ENCODE measurements at places on chromosomes 7 and 10. TPM values are rescaled to one million over a fixed set of nuclear protein-coding genes. Genes with fewer than 3 reads are reported as not detected.

GRCh38 chr10:97534746-97535367 lies 36.1 kb downstream of the UBTD1 start:
- no peaks in the 10 kb centered on the region for H3K36me3 ChIP-seq
- H3K27ac ChIP-seq, result no peak overlapping the region
- no peak overlapping the region for H3K4me3 ChIP-seq
- H3K27me3 ChIP-seq, result no peaks in the 10 kb centered on the region

GRCh38 chr10:78657862-78658165 lies 411.0 kb upstream of the ZMIZ1 start:
- H3K36me3 ChIP-seq, result no peaks in the 10 kb centered on the region
- DNase-seq, result no peak
- H3K4me3 ChIP-seq, result no peak overlapping the region

The OPN1SW gene
- total RNA-seq, result not detected

DNA sequence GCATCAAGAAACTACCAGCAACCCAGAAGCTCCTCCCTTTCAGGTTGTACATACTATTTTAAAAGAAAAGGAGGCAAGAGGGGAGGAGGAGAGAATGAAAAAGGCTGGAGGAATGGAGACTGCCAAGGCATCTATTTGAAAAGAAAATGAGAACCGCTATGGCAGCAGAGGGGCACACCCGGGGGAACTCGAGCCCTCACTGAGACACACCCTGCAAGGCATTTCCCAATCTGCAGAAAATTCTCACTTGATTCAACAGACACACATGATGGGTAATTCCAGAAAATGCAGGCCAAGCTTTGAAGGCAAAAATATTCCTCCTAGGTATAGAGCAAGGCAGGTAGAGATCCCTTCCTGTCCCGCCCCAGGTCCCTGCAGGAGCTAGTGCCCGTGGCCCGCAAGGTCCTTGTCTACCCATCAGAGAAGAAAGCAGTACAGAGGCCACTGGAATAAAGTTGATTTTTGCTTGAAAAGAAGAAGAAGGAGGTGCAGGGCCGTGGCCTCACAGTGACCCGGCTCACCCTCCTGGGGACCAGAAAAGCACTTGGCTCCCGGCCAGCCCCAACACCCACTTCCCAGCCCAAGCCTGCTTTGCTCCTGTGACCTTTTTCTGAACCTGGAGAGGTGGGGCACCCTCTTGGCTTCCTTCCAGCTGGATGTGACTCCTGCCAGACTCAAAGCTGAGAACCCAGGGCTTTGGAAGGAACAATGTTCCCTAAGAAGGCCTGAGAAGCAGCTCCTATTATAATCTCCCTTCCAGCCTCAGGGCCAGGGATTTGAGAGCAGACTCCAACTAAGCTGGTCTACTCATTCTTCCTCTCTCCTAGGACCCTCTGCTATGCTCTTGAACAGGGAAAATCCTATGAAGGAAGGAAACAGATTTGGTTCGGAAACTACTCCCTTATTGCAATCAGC lies 6.2 kb upstream of the PIK3CG start:
- H3K27ac ChIP-seq, result peak overlapping the region; percentile 27
- peaks cover 25% of the 10 kb centered on the region for H3K4me1 ChIP-seq
- no peaks in the 10 kb centered on the region for H3K27me3 ChIP-seq
- H3K36me3 ChIP-seq, result no peaks in the 10 kb centered on the region

GRCh38 chr10:132538031-132538789 lies 623 bp downstream of the INPP5A start:
- no peak for DNase-seq
- H3K36me3 ChIP-seq, result no peaks in the 10 kb centered on the region
- H3K27ac ChIP-seq, result peak overlapping the region; percentile 33
- peak overlapping the region; percentile 74 for H3K4me3 ChIP-seq
- H3K4me1 ChIP-seq, result peaks cover 37% of the 10 kb centered on the region

DNA sequence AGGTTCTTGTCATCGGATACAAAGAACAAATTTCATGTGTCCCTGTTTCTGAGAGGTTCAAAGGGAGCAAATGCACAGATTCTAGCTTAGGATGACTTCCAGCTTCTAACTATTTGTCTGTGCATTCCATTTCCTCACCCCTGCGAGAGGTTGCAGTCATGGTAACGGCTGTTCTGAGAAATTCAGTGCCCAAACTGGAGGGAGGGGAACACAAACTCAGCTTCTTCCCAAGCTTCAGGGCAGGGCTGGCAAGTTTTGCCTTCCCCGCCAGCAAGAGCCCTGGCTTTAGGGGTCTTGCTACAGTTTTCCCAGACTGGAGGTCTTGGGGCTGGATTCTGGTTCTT lies 11.1 kb downstream of the FAS start:
- peak overlapping the region; percentile 9 for H3K4me3 ChIP-seq
- H3K36me3 ChIP-seq, result peaks cover 5% of the 10 kb centered on the region
- peaks cover 46% of the 10 kb centered on the region for H3K4me1 ChIP-seq
- no peak for DNase-seq
- H3K27ac ChIP-seq, result peak overlapping the region; percentile 21

DNA sequence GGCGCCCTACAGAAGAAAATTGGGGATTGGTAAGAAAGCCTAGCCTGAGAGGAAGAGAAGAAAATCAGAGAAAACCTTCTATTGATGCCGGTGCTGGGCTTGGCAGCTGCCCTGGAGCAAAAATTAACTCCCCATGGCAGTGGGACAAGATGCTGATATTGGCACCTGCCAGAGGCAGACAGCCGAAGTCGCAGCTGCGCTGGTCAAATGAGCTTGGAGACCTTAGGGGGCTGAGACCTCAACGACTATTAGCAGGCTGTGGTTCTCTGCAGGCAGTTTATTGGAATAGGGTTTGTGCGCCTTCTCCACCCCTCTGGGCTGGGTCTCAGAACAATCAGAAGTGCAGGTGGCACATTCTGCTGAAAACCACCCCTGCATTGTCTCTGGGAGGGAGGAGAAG lies 213.7 kb downstream of the GFRA1 start:
- H3K4me1 ChIP-seq, result no peaks in the 10 kb centered on the region
- H3K27ac ChIP-seq, result no peak overlapping the region
- no peak for DNase-seq
- H3K4me3 ChIP-seq, result no peak overlapping the region
- no peaks in the 10 kb centered on the region for H3K27me3 ChIP-seq
- no peaks in the 10 kb centered on the region for H3K36me3 ChIP-seq

- peaks cover 28% of the 10 kb centered on the region for H3K4me1 ChIP-seq
- no peak overlapping the region for H3K4me3 ChIP-seq
- no peaks in the 10 kb centered on the region for H3K27me3 ChIP-seq
- H3K36me3 ChIP-seq, result no peaks in the 10 kb centered on the region
- no peak overlapping the region for H3K27ac ChIP-seq
- no peak for DNase-seq
These were observed 118.8 kb downstream of the AOAH start for GRCh38 chr7:36605261-36606051.

DNA sequence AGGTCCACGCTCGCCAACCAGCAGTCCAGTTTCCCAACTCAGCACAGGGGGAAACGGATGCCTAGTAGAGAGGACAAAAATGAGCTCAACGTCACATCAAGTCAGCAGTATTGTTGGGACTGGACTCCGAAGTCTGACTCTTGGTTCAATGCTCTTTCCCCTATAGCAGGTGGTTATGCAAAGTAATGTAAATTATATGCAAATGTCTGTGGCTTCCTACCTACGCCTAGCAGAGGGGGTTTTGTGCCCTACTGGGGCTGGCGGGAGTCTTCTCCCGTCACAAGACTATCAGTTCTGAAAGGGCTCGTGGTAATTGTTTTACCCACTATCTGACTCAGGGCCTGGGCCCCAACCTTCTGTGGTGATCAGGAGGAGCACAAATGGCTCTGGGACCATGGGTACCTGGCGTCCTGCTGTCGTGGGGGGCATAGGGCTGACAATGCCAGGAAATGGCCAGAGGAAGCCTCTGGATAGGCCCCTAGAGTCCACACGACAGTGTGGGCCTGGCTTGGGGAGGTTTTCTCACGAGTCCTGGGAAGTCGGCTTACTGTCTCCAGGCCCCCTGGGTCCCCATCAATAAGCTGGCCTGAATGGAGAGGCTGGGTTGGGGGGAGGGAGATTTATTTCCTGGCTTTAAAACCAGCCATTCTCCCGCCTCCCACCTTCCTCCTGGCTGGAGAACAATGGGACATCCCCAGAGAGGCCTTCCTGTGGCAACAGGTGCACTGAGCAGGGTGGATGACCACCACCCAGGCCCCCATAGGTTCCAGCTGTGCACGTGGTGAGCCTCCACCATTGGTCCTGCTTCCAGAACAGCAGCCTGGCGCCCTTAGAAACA lies 41.8 kb downstream of the UNC5B start:
- H3K4me3 ChIP-seq, result no peak overlapping the region
- H3K27ac ChIP-seq, result no peak overlapping the region
- DNase-seq, result no peak
- H3K4me1 ChIP-seq, result no peaks in the 10 kb centered on the region

DNA sequence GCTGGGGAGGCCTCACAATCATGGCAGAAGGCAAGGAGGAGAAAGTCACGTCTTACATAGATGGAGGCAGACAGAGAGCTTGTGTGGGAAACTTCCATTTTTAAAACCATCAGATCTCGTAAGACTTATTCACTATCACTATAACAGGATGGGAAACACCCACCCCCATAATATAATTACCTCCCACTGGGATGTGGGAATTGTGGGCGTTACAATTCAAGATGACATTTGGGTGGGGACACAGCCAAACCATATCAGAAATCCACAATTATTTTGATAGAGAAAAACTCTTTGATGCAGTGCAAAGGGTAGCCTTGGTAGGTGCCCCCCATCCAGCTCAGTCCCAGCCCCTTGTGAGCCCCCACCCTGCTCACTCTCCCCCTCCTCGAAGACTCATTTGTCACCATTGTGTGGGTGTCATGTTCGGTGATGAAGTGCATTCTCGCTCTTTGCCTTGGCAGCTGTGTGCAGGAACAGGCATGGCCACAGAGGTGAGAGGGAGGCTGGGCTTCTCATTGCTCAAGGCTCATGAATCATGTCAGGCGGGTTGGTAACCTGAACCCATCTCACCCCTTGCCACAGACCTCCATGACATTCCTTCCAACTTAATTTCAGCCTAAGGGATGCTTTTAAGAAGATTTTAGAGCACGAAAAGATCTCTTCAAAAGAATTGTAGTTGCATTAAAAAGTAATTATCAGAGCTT lies 75.9 kb downstream of the BUB3 start:
- no peaks in the 10 kb centered on the region for H3K36me3 ChIP-seq
- H3K27ac ChIP-seq, result no peak overlapping the region
- no peak for DNase-seq
- no peak overlapping the region for H3K4me3 ChIP-seq
- no peaks in the 10 kb centered on the region for H3K4me1 ChIP-seq
- H3K27me3 ChIP-seq, result no peaks in the 10 kb centered on the region

DNA sequence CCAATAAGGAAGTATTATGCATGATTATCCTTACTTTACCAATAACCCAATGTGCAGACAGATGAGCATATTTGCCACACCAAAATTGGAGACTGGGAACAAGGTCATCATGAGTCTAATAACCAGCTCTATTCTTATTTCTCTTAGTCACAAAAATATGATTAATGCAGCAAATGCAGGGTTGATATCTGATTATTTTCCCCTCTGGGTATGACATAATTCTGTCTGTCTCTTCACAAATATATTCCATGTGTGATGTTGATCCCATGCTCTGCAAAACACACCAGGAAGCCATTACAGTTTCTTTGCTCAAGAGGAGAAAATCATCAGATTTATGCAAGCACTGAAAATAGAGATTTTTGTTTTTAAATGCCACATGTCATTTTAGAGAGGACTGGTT lies 196.5 kb upstream of the DGKB start:
- no peaks in the 10 kb centered on the region for H3K27me3 ChIP-seq
- H3K4me3 ChIP-seq, result no peak overlapping the region
- H3K36me3 ChIP-seq, result no peaks in the 10 kb centered on the region
- no peak for DNase-seq
- H3K4me1 ChIP-seq, result no peaks in the 10 kb centered on the region
- H3K27ac ChIP-seq, result no peak overlapping the region

GRCh38 chr7:35866186-35866585 lies 65.3 kb downstream of the SEPTIN7 start:
- H3K36me3 ChIP-seq, result peaks cover 13% of the 10 kb centered on the region
- H3K27me3 ChIP-seq, result no peaks in the 10 kb centered on the region
- H3K4me1 ChIP-seq, result peaks cover 7% of the 10 kb centered on the region
- DNase-seq, result no peak
- H3K4me3 ChIP-seq, result no peak overlapping the region

DNA sequence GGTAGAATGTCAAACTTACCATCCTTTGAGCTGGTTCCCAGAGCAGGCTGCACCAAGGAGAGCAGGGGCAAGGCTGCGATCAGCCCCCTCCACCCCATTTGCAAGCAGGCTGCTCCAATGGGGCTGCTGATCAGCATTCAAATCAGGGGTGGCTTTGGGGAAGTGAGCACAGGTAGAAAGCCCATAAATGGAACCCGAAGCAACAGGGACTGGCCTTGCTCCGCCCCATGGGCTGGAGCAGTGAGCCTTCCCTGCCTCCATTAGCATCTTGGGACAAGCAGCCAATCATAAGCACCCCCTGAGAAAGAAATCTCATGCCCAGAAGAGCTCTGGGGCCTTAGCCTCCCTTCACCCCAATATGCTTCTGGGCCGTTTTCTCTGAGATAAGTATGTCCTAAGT lies 4.0 kb upstream of the PKD1L1 start:
- no peak overlapping the region for H3K4me3 ChIP-seq
- no peaks in the 10 kb centered on the region for H3K27me3 ChIP-seq
- H3K4me1 ChIP-seq, result no peaks in the 10 kb centered on the region
- peaks cover 13% of the 10 kb centered on the region for H3K36me3 ChIP-seq
- H3K27ac ChIP-seq, result no peak overlapping the region

GRCh38 chr10:114703377-114704107 lies 45.5 kb upstream of the ABLIM1 start:
- no peak overlapping the region for H3K4me3 ChIP-seq
- no peak overlapping the region for H3K27ac ChIP-seq
- H3K27me3 ChIP-seq, result no peaks in the 10 kb centered on the region

The LRIT1 gene
- total RNA-seq, result not detected

The MUC12 gene
- not detected for total RNA-seq

DNA sequence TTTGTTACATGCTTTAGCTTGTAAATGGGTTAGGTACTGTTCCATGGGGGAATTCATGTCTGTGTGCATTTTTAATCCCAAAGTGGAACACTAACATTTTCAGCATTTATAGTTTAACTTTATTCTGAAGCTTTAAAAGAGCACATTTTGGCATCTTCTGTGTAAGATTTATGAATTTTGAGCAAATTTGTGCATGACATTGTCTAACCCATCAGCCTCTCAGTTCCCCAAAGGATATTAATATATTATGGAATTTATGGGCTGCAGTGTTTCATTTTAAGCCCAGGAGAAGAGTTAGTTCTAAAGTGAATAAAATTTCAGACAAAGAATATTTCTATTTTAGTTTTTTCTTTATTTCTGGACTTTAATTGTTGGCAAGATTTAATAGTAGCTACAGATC lies 421.4 kb downstream of the PLXDC2 start:
- H3K4me1 ChIP-seq, result no peaks in the 10 kb centered on the region
- no peaks in the 10 kb centered on the region for H3K36me3 ChIP-seq
- no peaks in the 10 kb centered on the region for H3K27me3 ChIP-seq
- no peak for DNase-seq
- no peak overlapping the region for H3K4me3 ChIP-seq
- H3K27ac ChIP-seq, result no peak overlapping the region

The KIAA1549 gene
- total RNA-seq, result 1.1 TPM

The IL15RA gene
- total RNA-seq, result 30.1 TPM

GRCh38 chr10:16361086-16361485 lies 75.7 kb upstream of the PTER start:
- no peak for DNase-seq
- H3K4me3 ChIP-seq, result no peak overlapping the region
- H3K4me1 ChIP-seq, result no peaks in the 10 kb centered on the region
- no peaks in the 10 kb centered on the region for H3K27me3 ChIP-seq
- no peak overlapping the region for H3K27ac ChIP-seq

All from CD8-positive, alpha-beta memory T cell (primary cell).